ENCODE measurements at places on chromosomes 11 and 22. TPM values are rescaled to one million over a fixed set of nuclear protein-coding genes. Genes with fewer than 3 reads are reported as not detected.

GRCh38 chr11:117912497-117912896 lies 16.7 kb downstream of the TMPRSS13 start:
- DNase-seq = peak; percentile 13

IL10RA gene
- total RNA-seq = not detected

- no peak for DNase-seq
Measured at GRCh38 chr11:90836031-90836430, 613.2 kb upstream of the CHORDC1 start.

GRCh38 chr11:47411884-47412746 lies 3.7 kb downstream of the SLC39A13 start:
- DNase-seq = peak; percentile 82

GRCh38 chr22:30279046-30279788 lies 10.1 kb downstream of the CASTOR1 start:
- DNase-seq = no peak

GRCh38 chr22:50034126-50035081 lies 21.8 kb upstream of the IL17REL start:
- no peak for DNase-seq

DNA sequence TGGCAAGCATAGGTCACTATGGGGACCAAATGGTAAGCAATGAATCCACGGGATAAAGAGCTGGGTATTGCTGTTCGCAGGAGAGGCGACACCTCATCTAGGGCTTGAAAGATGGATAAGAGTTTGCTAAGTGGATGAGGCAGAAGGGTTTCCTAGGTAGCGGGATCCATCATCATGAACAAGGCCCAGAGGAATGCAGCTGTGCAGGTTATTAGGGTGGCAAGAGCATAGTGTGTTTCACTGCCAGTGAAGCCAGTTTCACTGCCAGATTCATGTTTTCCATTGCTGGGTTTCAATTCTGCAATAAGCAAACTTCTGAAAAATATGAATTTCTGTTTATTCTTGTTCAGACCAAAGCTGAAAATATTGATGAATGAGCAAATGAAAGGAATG lies 27.2 kb downstream of the WEE1 start:
- no peak for DNase-seq

OR51V1 gene
- total RNA-seq = not detected

NNMT gene
- total RNA-seq = not detected

GRCh38 chr11:9594267-9595046 lies 21.0 kb downstream of the WEE1 start:
- DNase-seq = no peak

GRCh38 chr22:19178065-19178656 lies 375 bp downstream of the SLC25A1 start:
- DNase-seq = no peak

- no peak for DNase-seq
Measured at GRCh38 chr11:13261591-13262061, 16.0 kb upstream of the BMAL1 start.

DNA sequence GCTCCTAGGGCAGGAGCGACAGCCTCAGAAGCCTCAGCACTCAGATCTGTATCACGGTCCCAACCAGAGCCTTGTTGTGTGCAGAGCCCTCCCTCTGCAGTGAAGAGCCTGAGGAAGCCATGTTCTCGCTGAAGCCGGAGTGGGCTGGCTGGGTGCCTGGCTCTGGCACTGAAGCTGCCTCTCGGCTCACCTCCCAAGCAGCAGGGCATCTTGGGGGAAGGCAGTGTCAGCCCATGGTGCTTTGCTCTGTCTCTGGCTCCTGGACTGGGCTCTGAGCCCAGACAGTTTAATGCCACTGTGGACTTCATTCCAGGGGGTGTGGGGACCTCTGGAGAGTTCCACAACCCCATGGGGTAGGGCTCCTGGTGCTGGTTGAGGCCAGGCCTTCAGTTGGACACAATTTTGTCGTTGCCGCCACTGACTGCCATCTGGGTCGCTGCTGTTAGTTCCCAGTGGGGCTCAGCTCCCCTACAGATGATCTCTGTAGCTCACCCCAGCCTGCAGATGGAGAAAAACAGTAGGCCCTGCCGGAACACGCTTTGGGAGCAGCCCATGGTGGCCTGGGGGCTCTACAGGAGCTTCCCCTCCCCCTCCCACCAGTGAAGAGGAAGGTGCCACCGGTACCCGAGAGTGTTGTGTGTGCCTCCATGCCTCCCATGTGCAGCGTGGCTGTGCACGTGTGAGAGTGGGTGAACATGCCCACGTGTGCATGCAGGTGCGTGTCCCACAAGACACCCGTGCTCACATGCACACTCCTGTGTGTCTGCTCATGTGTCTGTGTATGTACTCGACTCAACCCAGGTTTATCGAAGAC lies 86.5 kb upstream of the B3GAT1 start:
- no peak for DNase-seq

DNA sequence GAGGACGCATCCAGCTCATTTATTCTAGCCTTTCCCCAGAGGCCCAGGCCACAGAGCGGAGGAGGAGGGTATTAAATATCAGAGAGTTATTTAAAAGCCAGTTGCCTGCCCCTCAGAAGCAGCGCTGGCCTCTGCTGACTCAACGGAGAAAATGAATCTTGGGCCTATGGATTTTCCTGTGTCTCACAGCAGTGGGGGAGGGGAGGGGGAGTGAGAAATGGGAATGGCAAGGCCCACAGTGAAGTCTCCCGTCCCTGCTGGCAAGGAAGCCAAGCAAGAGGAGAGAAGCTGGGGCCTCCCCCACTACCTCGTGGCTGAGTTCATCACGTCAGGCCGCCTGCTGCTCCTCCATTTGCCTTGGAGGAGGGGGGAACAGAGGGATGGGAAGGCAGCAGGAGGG lies 4.5 kb upstream of the TPBGL start:
- no peak for DNase-seq

DNA sequence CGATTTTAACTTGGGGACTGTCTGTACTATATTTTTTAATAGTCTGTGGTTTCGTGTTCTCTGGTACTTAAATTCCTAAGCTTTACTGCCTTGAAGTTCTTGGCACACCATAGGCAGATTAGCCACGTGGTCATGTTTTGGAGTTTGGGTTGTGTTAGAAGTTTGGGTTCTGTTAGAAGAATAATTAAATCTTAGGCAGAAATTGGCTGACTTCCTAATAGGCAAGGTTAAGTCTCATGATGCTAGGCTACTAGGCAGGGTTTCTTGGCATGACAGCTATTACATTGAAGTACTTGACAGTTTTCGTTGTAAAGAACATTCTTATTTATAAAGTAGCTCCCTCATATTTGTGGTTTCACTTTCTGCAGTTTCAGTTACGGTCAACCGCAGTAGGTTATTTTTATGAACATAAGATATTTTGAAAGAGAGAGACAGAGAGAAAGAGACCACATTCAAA lies 30.0 kb upstream of the MMP7 start:
- DNase-seq = no peak
